Stimulated activated CD4-positive, alpha-beta T cell treated with anti-CD3 and anti-CD28 coated beads, Interleukin-15, amount 100 ng/mL, for 1 hour (primary cell): ENCODE measurements at places on chromosomes 7 and 10.
A peak's percentile ranks its signal among the peaks of the same experiment; 100 is the strongest.

- DNase-seq, result no peak
Observed at GRCh38 chr7:101905203-101905865, 87.9 kb downstream of the CUX1 start.

GRCh38 chr10:24701447-24701846 is 22.2 kb downstream of the ARHGAP21 start:
- no peak for DNase-seq

DNA sequence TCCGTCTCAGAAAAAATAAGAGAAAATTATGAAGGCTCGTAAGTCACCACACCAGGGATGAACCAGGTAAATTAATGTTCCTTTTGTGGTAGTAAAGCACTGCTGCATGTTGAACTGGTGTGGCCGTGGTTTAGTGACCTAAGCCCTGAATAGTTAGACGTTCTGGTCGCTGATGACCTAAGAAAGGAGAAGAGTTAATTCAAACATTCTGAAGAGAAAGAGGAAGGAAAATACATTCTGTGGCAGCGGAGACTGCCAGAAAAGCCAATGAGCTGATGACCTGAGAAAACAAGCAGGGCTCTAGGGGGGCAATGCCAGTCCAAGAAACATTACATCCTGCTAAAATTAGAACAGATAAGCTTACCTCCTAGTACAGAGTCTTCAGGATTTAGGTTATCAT is 17.5 kb downstream of the DNAJC9 start:
- DNase-seq, result no peak

GRCh38 chr7:47405921-47406800 is 175.8 kb downstream of the TNS3 start:
- no peak for DNase-seq

- DNase-seq, result no peak
Observed at GRCh38 chr10:30596013-30596412, 33.5 kb downstream of the LYZL2 start.

- DNase-seq, result no peak
Observed at GRCh38 chr7:17131983-17132655, 166.3 kb upstream of the AHR start.

GRCh38 chr10:1467334-1468076 is 269.8 kb downstream of the ADARB2 start:
- no peak for DNase-seq

GRCh38 chr10:122168598-122169394 is 102.3 kb upstream of the BTBD16 start:
- no peak for DNase-seq

DNA sequence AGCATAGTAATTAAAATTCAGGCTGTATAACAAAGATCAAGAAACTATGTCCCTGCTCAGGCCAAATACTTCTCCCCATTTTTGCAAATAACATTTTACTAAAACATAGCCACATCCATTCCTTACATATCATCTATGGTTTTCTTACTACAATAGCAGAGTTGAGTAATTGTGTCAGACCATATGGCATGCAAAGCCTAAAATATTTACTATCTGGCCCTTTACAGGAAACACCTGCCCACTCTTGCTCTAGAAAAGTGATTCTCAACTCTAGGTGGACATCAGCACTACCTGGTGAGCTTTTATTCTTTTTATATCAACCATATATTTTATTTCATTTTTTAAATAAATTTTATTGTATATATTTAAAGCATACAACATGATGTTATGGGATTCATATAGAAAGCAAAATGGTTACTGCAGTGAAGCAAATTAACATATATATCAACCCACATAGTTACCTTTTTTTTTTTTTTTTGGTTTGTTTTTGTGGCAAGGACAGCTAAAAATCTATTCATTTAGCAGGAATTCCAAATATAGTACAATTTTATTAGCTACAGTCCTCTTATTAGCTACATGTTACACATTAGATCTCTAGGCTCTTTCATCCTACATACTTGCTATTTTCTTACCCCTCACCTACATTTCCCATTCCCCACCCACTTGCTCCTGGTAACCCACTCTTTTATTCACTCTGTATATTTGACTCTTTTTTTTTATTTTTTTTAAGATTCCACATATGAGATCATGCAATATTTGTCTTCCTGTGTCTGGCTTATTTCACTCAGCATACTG is 19.6 kb downstream of the ABI1 start:
- DNase-seq, result no peak

GRCh38 chr7:118078015-118078414 is 105.9 kb upstream of the LSM8 start:
- no peak for DNase-seq

- no peak for DNase-seq
Observed at GRCh38 chr7:18426564-18427226, 68.9 kb upstream of the HDAC9 start.

- no peak for DNase-seq
Observed at GRCh38 chr7:81002421-81002820, 83.6 kb upstream of the SEMA3C start.

DNA sequence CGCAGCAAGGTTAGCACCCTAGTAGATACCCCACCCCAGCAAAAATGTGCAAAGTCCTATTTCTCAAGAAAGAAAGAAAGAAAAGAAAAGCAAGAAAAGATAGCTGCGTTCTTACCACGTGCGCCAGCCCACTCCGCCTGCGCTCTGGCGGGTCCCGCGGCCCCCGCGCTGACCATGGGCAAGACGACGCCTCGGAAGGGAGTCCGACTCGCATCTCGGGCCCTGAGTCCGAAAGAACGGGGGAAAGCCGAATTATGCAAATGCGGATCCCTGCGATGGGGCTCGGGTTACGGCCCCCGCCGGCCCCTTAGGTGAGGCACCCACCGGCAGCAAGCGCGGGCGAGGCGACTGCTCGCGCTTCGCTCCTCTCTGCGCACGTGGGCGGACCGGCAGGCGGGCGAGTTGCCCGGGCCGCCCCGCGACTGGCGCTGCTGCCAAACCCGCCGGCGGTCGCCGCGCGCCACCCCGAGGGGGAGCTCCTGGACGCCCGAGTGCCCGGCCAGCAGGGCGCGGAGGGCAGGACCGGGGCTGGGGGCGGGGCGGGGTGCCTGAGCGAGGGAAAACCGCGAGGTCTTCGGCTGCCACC is 2.4 kb upstream of the EGR2 start:
- DNase-seq, result peak; percentile 64

DNA sequence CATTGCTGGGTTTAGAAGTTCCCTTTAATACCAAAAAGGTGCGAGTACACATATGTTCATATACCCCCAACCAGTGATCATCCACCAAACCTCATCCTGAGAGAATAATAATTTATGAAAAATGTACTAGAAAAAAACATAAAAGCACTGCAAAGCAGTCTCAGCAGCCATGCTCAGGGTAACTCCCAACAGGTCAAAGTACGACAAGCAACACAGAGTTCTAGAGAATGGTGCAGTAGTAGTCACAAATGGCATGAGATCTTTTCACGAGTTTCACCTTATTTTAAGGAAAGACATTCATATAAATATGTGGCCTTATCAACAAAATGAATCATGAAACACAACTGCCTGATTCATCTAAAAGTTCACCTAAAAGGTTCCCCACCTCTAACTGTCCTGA is 338.5 kb downstream of the PARD3 start:
- DNase-seq, result no peak

DNA sequence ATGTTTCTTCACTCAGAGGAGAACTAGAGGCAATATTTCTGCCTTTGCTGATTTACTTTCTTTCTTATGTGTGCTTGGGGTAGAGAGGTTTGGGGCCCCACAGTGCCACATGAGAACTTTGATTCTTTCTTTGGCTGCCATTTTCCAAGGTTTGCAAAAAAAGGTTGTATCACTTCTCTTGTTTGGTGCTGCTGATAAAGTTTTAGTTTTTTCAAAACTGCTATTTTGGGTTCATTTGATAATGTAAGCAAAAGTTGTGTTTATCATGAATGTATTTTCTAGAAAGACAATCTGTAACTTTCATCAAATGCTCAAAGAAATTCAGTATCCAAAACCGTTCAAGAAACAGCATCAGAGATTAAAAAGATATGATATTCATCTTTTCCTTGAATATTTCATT is 30.6 kb upstream of the PARP12 start:
- DNase-seq, result no peak

DNA sequence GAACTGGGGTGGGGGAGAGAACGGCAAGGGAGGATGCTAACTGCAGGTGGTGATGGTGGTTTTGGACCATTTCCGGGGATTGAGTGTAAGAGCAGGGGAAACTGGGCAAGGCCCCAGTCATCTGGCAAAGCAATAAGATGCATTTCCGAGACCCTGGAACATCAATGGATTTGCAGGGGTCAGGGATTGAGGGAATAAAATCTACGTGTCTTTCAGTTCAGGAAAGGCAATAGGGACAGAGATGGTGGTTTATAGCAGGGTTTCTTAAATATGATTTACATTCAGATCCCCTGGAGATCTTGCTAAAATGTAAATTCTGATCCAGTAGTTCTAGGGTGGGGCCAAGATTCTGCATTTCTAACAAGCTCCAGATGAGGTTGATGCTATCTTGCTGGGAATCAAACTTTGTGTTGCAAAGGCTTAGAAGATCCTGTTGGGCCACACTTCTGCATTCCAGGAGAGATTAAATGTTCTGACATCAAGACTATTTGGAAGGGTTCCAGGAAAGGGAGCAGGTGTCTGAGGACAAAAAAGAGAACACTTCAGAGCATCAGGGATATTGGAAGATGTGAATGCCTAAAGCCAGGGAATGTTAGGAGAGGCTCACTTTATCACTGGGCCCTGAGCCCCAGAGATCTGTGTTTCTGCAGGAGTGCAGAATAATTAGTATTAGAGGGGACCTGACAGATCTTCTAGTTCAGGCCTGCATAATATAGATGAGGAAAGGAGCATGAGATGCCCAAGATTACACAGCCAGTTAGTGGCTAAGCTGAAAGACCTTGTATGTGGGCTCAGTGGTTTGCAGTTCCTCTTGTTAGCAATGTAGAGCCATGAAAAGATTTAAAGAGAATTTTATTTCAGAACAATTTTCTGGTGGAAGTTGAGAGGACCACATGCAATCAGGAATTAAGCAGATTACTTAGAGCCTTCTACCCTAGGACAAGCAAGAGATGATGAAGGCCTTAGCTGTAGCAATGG is 32.4 kb downstream of the BLNK start:
- no peak for DNase-seq

DNA sequence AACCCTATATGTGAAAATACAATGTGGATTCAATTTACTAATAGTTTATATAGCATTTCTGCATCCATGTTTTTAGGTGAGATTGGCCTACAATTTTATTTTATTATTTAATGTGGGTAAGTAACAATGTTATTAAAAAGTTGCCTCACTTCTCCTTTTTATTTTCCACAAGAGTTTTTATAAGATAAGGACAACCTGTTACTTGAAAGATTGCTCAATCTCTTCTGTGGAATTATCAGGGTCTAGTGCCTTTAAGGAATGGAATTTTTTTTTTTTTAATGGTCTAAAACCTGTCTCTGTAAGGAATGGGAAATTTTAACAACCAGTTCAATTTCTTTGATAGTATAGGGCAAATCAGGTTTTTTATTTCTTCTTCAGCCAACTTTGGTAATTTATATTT is 53.9 kb upstream of the RAB18 start:
- no peak for DNase-seq

- DNase-seq, result no peak
Observed at GRCh38 chr10:87816898-87817608, 973 bp downstream of the ATAD1 start.

GRCh38 chr7:114102996-114103395 is 184.2 kb upstream of the PPP1R3A start:
- no peak for DNase-seq

DNA sequence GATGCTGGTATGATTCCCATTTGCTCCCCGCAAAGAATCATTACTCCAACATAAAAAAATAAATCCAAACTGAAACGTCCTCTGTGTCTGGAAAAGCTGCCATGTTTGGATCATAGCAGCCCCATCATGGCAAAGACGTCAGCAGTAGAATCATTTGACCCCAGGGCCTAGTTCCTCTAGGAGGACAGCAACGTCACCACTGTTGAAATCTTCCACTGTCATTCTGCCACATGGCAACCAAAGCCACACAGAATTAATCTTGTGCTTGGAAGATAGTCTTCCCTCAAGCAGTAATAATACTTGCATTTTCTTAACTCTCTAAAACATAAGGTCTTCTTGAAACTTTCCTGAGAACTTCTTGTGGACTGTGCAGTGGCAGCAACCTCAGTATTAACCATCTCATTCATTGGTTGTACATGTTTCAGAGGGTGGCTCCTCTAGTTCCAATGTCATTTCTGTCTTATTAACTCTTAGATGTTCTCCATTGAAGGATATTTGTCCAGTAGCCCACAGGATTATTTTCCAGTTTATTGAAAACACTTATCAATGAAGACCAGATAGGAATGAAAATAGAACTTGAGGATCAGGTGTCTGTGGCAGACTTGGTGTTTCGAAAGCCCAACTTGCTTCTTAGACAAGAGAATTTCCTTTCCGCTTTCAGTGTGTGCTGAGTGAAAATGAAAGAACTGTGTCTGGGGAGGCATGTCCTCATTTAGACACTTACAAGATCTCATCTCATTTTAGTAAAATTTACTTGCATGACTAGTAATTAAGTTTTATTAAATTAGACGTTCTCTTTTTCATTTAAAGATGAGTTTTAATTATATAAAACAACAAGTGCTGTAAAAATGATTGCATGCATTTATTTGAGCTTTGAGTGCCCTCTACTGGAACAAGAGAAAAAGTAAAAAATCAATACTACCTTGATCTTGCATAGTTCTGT is 28.9 kb upstream of the INHBA start:
- no peak for DNase-seq

DNA sequence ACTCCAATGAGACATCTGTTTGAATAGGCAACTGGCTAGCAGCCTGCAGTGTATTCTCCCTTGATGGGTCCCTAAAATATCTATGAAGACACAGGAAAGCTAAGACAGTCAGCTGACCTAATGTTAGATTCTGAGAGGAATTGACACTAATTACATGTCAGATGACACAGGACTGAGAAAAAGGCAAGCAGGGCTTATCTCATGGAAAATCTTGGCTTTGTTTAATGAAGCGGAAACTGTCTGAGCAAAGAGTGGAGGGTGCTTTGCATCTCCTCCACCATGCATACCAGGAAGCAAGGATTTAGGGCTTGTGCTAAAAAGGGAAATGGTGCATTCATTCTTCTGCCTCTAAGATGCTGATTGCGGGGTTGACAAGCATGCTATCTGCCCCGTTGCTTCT is 135.5 kb upstream of the GLI3 start:
- DNase-seq, result no peak

DNA sequence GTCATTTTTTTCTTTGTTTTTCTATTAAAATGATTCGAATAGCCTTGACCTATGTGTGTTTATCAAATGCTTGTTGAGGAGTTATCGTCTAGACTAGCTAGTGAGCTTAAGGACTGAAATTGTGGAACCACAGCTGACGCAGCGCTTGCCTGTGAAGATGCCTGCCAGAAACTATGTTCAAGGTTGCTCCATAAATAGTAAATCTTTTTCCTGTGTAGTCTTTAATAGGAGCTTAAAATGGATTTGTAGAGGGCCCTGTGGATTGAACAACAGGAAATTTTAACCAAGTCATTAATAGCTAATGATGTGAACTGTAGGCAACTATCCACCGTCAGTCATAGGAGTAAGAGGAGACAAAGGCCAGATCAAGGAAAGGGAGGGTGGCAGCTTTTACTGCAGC is 145.1 kb downstream of the GNAI1 start:
- no peak for DNase-seq

GRCh38 chr7:1247527-1248041 is 14.9 kb downstream of the UNCX start:
- DNase-seq, result no peak
